ENCODE measurements at places on chromosomes 5 and 9.

DNA sequence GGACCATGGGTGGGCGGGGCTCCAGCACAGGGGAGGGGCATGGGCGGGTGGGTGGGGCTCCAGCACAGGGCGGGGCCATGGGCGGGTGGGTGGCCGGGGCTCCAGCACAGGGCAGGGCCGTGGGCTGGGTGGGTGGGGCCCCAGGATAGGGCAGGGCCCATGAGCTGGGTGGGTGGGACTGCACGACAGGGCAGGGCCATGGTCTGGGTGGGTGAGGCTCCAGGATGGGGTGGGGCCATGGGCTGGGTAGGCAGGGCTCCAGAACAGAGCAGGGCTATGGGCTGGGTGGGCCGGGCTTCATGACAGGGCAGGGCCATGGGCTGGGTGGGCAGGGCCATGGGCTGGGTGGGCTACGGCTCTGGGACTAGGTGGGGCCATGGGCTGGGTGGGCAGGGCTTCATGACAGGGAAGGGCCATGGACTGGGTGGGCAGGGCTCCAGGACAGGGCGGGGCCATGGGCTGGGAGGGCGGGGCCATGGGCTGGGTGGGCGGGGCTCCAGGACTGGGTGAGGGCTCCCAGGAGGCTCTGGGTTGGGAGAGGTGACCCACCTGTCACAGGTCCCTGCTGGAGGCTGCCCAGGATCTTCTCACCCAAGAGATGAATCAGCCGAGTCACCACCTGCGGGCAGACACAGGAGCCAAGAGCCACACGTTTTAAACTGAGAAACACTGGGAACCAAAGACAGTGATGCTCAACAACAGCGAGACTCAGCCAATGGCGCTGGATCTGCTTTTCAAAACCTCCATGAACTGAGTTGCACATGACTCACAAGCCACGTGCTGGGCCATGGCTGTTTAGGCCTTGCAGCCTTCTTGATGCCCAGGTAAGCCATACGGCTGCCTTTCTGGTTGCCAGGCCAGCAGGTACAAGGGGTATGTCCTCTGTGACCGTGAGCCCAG is 33.6 kb upstream of the NSMF start:
- DNase-seq: no peak

DNA sequence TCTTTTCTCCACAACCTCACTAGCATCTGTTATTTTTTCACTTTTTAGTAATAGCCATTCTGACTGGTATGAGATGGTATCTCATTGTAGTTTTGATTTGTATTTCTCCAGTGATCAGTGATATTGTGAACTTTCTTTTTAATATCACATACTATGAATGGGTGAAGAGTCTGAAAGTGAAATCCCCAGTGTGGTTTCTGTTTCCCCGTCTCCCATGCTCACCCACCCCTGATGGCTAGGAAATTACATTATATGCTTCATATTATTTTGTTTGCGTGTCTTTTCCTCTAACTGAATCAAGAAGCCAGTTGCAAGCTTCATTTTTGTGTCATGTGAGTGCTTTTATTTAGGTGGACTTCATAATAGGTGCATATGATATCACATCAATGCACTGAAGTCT is 171.1 kb downstream of the ARHGAP26 start:
- no peak for DNase-seq

GRCh38 chr5:129951039-129951438 is 46.8 kb downstream of the CHSY3 start:
- no peak for DNase-seq

- no peak for DNase-seq
Measured at GRCh38 chr5:42993516-42994245, 46.4 kb downstream of the ANXA2R start.

- DNase-seq: no peak
Measured at GRCh38 chr9:115939065-115939765, 214.4 kb upstream of the PAPPA start.

DNA sequence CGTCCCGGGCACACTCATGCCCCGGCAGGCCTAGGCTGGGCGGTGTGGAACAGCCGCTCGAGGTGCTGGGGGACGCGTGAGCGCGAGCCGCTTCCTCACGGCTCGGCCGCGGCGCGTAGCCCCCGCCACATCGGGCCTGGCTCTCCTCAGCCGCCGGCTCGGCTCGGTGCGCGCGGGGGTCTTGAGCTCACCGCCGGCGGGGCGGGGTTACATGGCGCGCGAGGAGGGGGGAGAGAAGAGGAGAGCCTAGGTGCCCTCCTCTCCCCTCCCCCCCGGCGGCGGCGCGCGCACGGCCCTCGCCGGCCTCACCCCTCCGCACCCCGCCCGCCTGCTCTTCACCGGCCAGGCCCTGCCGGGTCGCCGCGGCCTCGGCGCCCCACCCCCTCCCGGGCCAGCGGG is 7.7 kb downstream of the RANBP6 start:
- peak; percentile 69 for DNase-seq

- no peak for DNase-seq
Measured at GRCh38 chr5:75050415-75050814, 1.9 kb downstream of the GCNT4 start.

GRCh38 chr9:94887721-94888120 is 161.2 kb downstream of the AOPEP start:
- DNase-seq: no peak

GRCh38 chr5:148970876-148971275 is 92.0 kb downstream of the SH3TC2 start:
- DNase-seq: no peak

GRCh38 chr9:132646726-132647125 is 23.1 kb downstream of the DDX31 start:
- no peak for DNase-seq

DNA sequence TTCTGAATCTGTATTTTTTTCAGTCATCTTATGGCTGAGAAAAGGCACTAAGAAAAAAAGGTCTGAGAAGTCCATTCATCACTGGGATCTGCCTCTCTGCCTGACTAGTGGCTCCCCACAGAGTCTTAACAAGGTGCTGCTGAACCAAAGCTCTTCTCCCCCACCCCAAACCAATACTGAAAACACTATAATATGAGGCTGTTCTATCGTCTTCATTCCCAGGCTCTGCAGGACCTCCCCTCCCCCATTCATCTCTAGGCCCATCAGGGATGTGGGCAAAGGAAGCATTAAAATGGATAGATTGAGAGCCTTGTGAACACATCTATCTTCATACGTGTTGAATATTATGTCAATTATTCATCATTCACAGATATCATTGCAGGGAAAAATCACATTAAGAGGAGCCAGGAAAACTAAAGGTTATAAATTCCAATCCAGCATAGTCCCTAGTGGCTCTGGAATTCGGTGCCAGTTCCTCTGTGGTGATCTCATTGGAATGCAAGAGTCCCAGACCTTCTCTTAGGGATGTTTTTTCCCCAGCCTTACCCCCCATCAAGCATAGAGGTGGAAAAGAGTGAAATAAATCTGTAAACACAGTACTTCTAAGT is 44.3 kb upstream of the GPR151 start:
- DNase-seq: no peak
